ENCODE measurements at places on chromosomes 6 and 20.

GRCh38 chr6:53432318-53433161 lies 83.8 kb upstream of the ELOVL5 start:
- no peak for DNase-seq

GRCh38 chr6:51660767-51661166 lies 426.6 kb downstream of the PKHD1 start:
- DNase-seq: no peak

GRCh38 chr20:48791014-48791413 lies 36.8 kb downstream of the PREX1 start:
- no peak for DNase-seq

DNA sequence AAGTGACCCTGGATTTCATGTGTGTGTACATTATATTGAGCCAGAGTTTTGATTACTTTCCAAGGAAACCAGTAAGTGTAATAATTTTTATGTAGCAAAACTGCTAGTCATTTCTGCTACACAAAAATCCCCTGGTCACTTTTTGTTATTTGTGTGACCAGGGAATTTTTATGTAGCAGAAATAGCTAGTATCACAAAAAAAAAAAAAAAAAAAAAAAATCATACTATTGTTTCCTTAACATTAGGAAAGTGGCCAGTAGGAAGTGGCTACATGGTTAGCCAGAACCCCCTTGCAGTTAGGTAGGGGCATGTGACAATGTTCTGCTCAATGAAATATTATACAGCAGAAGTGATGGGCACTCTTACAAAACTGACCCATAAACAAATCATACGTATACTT lies 434.0 kb upstream of the BTBD3 start:
- DNase-seq: no peak

DNA sequence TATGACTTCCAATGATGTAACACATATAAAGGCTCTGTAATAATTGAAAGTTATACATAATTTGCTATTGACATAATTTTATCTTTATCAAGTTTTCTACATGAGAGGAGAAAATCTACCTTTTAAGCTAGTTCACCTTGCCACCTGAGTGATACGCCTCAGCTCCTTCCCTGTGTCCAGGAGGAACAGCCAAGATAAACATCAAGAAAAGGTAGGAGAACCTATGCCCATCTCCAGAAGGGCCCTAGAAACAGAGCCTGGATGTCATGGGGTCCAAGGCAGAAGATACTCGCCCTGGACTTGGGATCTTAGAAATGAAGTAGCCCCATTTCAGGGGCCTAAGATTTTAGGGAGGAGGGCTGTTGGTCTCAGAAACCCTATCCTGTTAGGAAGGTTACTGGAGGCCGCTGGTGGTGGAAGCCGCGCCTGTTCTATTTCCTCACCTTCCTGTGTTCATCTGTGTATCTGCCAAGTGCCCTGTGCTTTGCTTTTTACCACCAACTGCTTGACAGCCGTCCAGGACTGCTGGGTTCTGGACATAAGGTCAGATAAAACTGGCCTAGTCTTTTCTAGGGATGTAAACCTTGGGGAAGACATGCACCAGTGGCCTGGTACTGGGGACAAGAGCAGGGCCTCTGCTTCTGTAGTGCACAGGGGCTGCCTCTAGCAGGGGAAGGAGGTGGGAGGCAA lies 178.5 kb downstream of the ARID1B start:
- DNase-seq: no peak

DNA sequence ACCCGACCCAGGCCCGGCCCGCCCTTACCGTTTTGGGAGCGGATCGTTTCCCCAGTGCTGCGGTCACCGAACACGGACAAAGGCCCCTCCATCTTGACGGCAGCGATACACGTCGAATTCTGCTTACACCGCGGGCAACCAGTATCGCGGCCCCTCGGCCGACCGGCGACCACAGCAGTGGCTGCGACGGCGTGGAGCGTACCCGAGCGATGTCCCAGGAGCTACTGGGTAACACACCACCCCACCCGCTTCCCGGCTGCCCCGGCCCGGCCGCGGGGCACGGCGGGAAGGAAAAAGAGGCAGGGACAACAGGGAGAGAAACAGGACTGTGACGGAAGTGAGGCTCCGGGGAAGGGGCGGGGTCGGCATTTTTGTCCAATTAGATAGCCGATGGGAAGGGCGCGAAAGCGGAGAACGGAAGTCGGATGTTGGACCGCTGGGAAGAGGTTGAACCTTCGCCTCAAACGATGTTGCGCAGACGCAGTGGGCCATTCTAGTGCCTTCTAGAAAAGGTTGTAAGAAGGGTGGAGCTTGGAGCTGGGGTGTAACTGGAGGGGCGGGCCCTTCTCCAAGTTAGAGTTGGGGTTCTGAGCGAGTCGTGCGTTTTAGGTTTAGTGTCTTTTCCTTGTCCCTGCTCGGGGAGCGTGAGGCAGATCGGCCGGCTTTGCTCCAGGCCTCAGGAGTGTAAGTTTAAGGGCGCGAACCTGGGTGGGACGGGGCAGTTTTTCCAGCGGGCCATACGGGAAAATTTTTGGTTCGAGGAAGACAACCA lies at the start of gene TCP1:
Gene TCP1, minus strand, starts transcription at position 226 of the 772 bp plus-strand sequence. Its CDS starts 134 bp downstream, at position 92.
- peak; percentile 99 for DNase-seq

DNA sequence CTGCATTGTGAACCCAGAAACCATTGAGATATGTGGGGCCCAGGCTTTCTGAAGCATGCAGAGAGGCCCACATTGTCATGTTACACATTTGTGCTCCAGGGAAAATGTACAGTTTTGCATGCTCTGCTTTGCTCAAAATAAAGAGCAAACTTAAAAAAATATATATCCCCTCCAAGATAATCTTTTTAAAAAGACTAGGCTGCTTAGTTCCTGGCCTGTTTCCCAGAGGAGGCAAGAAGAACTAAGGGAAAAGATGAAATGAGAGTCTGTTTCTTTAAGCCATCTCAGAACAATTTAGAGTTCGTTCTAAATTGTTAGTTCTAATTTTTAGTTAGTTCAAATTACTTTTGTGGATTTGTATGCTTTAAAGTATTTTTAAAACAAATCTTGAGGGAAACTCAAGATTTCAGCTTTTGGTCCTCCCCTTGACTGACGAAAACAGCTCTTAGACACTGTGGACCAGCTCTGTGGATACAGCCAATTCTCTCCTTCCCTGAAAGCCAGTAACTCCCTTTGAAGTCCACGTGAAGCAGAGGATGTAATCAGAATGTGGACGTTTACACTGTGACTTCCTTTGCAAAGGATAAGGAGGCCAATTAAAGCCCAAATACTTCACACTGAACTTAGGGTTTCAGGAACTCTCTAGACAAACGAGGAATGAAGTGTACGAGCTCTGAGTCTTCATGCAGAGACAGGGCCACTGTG lies 84.7 kb downstream of the CD164 start:
- no peak for DNase-seq

DNA sequence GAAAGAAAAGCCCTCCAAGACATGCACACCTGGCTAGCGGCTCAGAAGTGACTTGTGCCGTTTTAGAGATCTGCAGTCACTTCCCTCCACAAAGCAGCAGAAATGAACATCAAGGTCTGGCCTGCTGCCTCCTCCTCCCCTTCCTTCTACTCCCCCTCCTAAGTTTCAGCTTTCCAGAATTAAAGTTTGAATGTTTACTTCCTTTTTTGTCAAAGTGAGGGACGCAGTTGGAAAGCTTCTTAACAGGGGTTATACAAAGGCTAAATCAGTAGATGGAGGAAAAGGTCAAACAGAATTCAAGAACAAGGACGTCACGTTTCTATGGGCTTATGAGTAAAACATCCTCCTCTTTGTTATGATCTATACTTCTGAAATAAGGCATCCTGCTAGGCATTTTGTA lies 227.7 kb downstream of the SLC35F1 start:
- no peak for DNase-seq

DNA sequence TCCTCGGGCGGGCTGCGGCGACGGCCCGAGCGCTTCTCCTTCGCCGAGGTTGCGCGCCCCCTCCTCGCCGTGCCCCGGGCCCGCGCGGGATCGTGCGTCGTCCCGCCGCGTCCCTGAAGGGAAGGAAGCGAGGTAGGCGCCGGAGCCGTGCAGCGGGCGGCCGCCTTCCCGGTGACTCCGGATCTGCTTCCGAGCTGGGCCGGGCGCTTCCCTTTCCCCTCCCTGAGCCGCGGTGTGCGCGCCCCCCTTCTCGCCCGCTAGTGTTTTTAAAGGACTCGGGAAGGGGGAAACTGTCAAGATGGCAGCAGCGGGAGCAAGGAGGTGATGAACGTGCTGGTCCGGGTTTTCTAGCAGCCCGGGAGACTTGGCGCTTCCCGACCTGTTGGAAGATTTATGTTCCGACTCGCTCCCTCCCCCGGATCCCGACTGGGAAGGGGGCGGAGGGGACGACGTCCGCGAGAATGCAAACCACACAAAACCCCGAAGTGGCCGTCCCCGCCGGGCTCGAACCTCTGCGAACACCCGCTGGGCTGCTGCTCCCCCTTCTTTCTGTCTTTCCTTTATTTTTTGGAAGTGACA lies 744 bp upstream of the FOXO3 start:
- DNase-seq: peak; percentile 47

- DNase-seq: peak; percentile 47
Observed at GRCh38 chr20:1266167-1266973, at the start of gene SNPH. Gene SNPH (plus strand): TSS chr20:1266294. CDS start chr20:1296240, 29,946 bp downstream.

GRCh38 chr6:47076422-47077344 lies 34.6 kb upstream of the ADGRF1 start:
- DNase-seq: no peak

DNA sequence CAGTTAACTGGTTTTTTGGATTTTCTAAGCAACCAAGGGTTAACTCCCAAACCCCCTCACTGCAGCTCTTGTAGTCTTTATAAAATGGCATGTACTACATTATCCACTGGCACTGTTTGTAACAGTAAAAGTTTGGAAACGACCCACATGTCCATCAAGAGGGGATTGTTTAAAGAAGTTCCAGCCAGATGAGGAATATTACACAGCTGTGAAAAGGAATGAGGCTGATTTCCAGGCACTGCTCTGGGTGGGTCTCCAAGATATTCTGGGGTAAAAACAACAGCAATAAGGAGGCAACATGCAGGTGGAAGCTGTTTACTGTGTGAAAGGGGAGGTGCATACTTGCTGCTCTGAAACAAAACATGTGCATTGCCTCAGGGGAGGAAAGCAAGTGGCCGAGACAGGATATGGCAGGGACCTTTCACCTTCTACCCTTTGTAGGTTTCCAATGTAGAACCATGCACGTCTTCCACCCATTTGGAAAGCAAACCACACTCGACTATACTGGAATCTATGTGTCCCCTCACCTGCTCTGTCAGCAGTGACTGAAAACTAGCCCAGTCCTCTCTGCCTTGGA lies 51.9 kb downstream of the GRM4 start:
- DNase-seq: no peak

All from tibial nerve (tissue), 4 donors.